ENCODE measurements at places on chromosomes 12 and 14.

- no peak for DNase-seq
These were observed 17.9 kb upstream of the BATF start for GRCh38 chr14:75504411-75504810.

GRCh38 chr12:111398530-111398929 lies 7.2 kb upstream of the SH2B3 start:
- no peak for DNase-seq

DNA sequence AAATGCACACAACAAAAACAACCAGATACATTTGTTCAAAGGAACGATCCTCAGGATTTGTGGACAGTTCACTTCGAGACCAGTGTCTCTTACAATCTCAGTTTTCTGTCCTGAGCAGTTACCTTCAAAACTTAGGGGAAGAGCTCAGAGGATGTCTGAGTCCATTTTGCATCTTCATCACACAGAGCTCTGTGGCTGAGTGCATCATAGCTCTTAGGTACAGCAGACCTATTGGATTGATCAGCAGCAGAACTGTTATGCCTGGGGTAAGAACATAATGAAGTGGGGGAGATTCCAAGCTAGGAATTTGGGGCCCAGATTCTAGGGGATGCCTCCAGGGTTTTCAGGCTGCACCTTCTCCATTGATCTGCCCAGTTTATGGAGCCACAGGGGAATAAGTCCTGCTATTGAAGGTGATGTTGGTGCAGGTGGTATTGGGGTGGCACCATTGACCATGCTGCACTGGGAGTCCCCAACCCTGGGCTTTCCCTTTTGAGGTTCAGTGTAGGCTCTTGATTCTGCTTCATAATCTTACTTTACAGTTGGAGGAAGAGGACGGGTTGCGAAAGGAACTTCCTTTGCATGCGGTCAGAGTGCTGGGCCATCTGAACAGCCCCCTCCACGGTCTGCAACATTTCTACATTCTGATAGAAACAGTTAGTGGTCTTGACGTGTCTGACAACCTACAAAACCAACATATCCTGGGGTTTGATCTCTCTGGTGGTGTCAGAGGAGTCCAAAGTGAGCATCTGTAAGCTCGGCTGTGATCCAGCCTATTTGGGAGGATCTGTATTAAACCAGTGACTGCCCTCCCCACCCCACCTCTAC lies 112.8 kb downstream of the CHST11 start:
- DNase-seq, result no peak

DNA sequence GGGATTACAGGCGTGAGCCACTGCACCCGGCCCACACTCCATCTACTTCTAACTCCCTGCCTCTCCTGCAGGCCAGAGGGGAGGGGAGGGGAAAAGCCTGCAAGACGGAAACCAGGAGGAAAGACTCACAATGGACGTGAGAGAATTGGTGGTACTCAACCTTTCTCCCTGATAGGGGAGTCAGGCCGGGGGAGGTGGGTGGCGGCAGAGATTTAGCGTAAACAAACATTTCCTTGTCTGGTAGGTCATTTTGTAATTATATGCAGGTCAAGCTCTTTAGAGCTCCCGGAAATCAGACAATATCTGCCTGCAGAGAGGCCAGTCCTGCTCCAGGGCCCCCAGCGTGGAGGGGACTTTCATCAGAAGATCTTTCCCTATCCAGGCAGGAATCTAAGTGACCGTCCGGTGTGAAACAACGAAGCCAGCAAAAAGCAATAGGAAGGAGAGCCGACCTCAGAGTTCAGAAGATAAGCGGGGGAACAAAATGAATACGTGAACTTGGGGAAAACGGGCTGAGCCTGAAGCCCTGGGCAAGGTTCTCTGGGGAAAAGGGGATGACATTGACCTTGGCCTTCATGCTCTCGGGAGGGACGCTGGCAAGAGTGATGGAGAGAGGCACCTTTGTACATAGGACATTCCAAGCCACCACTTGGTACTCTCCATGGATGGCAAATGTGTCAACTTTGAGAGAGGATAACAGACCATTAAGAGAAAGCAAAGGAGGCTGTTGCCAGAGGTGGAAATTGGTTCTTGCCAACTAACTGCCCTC lies 62.3 kb downstream of the SPRING1 start:
- no peak for DNase-seq

GRCh38 chr12:116278667-116279066 lies 1.2 kb upstream of the MED13L start:
- DNase-seq, result no peak

DNA sequence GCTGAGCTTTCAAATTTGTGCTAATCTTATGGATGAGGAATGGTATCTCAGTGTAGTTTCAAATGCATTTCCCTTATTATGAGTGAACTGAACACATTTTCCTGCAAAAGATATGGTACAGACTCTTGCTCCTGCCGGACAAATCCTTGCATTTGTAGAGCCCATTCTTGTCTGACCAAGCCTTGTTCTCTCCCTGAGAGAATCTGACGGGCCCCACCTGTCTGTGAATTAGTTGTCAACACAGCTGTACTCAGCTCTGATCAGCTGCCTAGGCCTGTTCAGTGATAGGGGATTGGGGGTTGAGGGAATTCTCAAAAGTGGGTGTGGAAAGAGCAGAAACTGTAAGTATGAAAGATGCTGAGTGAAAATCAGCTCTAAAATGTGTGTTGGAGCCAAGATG lies 42.8 kb upstream of the SCN8A start:
- no peak for DNase-seq

DNA sequence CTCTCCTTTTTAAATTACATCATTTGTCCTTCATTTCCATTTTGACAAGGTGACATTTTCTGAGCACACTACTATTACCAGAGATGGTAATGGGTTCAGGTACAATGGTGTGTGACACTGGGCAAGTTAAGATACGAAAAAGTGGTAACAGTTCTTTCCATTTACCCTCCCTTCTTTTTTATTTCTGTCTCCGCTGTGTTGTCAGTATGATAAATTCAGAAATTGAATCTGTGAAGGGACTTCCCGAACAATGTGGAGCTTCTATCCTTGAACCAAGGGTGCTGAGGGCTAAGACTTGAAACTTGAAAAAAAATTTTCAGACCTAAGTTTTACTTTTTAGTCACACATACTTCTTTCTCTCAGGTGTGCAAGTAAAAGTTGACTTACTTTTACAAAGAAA lies 103.7 kb downstream of the ERC1 start:
- DNase-seq, result no peak

DNA sequence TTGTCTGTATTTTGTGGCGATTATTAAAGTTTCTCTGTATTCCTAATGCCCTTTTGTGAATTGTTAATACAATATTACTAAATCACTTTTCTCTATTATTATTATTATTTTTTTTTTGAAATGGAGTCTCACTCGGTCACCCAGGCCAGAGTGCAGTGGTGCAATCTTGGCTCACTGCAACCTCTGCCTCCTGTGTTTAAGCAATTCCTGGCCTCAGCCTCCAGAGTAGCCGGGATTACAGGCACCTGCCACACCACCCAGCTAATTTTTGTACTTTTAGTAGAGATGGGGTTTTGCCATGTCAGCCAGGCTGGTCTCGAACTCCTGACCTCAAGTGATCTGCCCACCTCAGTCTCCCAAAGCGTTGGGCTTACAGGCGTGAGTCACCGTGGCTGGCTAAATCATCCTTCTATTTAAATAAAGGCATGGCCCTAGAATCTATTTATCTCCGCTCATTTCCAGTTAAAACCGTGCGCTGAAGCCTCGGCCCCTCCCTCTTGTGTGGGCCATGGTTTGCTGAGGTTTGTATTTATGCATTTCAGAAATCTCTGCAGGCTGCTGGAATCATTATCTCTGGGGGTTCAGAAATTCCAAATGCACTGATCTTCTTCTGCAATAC lies 1136.4 kb upstream of the TMEM132C start:
- DNase-seq, result no peak

DNA sequence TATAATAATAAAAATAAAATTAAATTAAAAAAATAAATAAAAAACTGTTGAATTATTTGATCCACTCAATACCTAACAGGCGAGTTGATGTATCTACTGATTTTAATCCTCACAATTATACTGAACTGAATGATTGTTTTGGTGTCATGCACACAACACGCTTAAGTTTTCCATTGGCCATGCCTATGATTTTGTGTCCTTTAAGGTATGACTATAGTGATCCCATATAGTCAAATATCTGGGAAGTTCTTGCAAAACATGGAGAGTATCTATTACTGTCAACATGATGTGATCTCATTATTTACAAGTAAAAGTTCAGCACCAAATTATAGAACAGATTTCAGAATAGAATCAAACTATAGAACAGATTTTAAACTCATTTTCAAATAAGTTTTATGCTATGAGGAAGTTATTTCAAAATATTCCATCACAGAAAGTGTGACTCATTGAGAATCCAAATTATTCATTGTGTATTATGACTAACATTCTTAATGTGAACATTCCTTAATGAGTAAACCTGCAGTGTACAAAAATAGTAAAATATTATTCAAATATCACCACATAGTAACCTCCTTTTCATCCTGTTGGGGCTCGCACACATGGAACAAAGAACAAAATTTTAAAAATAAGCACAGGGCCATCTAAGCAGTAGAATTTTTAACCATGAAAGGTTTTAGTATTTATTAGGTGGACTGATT lies 190.4 kb downstream of the SLC25A21 start:
- DNase-seq, result peak; percentile 56

DNA sequence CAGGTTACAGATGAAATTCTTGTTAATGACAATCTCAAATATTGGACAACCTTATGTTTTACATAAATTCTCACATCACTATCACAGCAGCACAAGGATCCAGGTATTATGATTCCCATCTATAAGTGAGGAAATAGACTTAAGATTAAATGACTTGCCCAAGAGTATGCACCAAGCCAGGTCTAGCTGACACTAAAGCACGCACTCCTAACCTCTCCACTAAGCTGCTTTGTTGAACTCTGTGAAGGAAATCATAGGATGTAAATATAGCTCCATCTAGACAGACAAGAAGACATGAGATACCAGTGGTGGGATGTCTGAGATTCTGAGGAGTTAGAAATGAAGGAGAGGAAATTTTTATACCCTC lies 87.9 kb downstream of the PHLDA1 start:
- no peak for DNase-seq

- DNase-seq, result no peak
These were observed 297.1 kb downstream of the PDZRN4 start for GRCh38 chr12:41485203-41485602.

GRCh38 chr12:116964054-116965050 lies 53.6 kb downstream of the FBXW8 start:
- DNase-seq, result no peak

- DNase-seq, result no peak
These were observed 81.6 kb downstream of the PLEKHG7 start for GRCh38 chr12:92784356-92784755.

DNA sequence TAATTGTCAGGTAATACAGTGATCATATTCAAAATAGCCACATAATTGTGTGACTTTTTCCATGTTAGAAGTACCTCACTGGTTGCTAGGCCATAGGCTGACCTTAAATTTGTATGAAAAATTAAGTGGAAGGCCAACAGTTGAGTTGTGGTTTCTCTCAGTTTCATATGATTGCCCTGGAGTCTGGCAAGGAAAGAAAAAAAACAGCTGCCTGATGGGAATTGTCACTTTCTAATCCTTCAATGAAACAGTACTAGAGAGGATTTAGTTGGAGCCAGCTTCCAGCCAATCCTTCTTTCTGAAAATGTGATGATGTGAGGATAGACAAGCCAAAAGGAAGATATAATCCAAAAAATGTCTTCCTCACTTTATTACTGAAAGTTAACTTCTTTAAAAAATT lies 113.6 kb downstream of the ALX1 start:
- DNase-seq, result no peak

- peak; percentile 11 for DNase-seq
These were observed 589 bp downstream of the ATF1 start for GRCh38 chr12:50764286-50765094.

DNA sequence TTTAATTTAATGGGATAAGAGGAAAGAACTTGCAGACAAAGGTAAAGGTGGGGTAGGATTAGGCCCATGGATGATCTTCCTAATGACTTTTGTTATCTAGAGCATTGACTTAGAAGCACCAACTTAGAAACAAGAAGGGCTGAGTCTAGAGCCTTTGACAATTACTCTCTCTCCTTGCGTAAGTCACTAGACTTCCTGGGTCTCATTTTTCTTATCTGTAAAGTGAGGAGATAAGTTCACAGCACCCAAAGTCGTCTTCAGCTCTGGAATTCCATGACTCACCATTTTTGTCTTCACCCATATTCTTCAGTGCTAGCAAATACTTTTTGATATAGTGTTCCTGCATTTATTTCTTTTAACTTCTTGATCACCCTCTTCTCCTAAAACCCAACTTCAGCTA lies 75.7 kb downstream of the SSPN start:
- no peak for DNase-seq

DNA sequence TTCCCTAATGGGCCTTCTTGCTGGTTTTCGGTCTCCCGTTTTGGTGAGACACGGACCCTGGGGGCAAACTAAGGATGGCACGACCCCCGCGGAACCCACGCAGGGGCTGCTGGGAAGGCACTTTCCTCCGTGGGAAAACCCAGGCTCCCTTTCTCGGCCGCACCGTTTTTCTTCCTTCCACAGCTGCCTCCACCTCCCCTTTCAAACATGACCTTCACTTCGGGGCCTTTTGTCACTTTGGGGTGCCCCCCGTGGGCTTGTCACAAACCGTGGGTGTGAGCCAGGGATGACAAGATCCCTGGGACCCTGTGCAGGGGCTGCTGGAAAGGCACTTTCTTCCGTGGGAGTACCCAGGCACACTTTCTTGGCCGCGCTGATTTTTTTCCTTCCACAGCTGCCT lies 268.7 kb downstream of the ALG10 start:
- DNase-seq, result no peak

- DNase-seq, result no peak
These were observed 80.4 kb downstream of the LIN7A start for GRCh38 chr12:80857311-80857710.

DNA sequence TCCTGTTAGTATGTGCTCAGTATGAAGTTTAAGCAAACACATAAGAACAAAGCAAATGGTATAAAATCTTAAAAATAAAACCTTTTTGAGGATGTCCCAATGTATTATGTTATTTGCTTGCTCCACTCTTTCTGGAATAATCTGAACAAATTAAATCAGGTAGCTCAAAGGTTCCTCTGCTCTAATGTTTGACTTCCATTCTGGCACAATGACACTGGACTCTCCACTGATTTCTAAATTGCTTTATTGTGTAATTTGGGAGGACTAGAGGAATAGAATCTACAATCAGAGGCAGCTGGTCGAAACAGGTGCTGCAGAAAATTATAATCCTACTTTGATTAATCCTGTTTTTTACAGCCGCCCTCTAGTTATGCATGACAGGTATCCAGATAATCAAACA lies 523.7 kb upstream of the FOXG1 start:
- no peak for DNase-seq

- peak; percentile 4 for DNase-seq
These were observed 513 bp downstream of the CCNK start for GRCh38 chr14:99481745-99482099.

- DNase-seq, result no peak
These were observed 50.1 kb downstream of the SLC25A21 start for GRCh38 chr14:37122288-37122687.

GRCh38 chr14:64773577-64773976 lies 69.4 kb downstream of the PLEKHG3 start:
- no peak for DNase-seq

- DNase-seq, result no peak
These were observed 146.8 kb downstream of the CHST11 start for GRCh38 chr12:104603545-104603973.
